Activated CD4-positive, alpha-beta T cell treated with anti-CD3 and anti-CD28 coated beads for 4 hours (primary cell): ENCODE measurements at places on chromosomes 7 and 10.

GRCh38 chr7:194252-195009 is 2.1 kb downstream of the FAM20C start:
- no peak for DNase-seq

GRCh38 chr7:12297283-12298108 is 86.4 kb downstream of the TMEM106B start:
- DNase-seq: no peak

- DNase-seq: no peak
Observed at GRCh38 chr10:20993389-20993788, 96.3 kb upstream of the NEBL start.

GRCh38 chr7:26136831-26137230 is 15.2 kb upstream of the NFE2L3 start:
- no peak for DNase-seq

GRCh38 chr10:113959383-113959760 is 84.3 kb upstream of the ADRB1 start:
- no peak for DNase-seq

DNA sequence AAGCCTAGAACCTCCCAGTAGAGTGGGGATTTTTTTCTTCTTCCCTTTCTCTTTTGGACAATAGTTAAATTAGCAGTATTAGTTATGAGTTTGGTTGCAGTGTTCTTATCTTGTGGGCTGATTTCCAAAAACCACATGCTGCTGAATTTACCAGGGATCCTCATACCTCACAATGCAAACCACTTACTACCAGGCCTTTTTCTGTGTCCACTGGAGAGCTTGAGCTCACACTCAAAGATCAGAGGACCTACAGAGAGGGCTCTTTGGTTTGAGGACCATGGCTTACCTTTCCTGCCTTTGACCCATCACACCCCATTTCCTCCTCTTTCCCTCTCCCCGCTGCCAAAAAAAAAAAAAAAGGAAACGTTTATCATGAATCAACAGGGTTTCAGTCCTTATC is 5.4 kb downstream of the OPN1SW start:
- DNase-seq: no peak

DNA sequence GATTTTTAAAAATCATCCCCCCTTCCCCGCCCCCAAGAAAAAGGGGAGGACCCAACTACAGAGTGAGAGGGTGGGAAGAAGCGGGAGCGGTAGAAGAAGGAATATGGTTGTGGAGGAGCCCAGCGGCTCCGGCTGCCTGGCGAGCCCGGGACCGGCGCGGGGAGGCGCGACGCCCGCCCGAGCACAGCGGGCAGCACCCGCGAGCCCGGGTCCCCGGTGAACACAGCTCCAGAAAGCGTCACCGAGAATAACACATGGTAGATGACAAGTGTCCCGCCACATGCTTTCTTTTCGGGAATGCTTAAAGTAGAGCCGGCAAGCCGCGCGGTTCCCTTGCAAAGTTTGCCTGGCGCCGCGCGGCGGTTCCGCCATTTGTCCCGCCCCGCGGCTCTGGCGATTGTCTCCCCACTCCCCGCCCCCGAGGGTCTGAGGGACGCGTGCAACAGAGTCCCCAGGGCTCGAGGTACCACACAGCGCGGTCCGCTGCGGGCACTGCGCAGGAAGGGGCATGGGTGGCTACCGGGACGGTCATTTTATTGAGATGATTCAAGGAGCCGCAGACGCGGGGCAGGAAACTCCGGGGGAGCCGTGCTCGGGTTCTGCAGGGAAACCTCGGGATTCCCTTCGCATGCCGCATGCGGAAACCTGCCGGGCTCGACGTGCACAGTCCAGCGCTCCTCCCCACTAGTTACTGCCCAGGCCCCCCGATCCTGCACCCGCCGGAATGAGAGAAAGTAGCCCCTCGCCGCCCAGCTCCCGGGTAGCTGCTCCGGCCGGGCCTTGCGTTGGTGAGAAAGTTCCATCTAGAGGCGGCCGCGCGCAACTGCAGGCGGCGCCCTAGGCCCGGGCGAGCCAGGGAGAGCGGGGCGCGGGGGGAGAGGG is 781 bp upstream of the GRM8 start:
- DNase-seq: peak; percentile 47

DNA sequence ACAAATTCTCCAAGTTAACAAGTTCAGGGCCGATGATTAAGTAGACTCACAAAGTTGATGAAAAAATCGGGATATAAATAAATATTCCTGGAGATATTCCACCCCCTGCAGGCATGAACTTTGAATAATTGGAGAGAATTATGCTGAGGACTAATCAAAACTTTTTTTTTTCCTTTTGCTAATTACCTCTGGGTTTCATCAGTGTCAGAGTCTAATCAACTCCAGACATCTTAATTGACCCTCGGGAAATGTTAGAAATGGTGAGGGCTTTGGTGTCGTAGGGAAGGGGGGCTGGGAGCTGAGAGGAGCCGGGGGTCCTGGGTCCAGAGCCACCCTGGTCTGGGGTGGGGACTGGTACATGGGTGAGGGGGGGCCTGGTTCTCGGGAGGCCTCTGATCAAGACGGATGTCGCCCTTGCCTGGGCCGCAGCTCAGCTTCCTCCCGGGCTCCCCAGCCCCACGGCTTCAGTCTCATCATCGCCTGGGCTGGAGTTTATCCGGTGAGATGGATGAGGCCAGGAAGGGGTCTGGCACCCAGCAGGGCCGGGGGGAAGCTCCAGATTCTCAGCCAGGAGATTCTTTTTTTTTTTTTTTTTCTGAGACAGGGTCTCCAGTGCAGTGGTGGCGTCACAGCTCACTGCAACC is 30.4 kb upstream of the ELFN1 start:
- DNase-seq: no peak

DNA sequence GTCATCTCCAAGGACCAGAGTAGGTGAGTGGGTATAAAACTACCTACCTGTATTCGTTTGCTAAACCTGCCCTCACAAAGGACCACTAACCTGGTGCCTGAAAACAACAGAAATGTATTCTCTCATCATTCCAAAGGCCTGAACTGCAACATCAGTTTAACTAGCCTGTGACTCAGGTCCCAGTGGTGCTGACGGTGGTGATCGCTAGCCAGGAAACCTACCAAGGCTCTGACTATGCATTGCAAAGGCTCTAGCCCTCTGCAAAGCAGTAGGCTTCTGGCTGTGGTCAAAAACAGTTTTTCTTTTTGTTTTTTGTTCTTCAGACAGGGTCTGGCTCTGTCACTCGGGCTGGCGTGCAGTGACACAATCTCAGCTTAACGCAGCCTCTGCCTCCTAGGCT is 107.5 kb downstream of the NPTX2 start:
- DNase-seq: no peak

DNA sequence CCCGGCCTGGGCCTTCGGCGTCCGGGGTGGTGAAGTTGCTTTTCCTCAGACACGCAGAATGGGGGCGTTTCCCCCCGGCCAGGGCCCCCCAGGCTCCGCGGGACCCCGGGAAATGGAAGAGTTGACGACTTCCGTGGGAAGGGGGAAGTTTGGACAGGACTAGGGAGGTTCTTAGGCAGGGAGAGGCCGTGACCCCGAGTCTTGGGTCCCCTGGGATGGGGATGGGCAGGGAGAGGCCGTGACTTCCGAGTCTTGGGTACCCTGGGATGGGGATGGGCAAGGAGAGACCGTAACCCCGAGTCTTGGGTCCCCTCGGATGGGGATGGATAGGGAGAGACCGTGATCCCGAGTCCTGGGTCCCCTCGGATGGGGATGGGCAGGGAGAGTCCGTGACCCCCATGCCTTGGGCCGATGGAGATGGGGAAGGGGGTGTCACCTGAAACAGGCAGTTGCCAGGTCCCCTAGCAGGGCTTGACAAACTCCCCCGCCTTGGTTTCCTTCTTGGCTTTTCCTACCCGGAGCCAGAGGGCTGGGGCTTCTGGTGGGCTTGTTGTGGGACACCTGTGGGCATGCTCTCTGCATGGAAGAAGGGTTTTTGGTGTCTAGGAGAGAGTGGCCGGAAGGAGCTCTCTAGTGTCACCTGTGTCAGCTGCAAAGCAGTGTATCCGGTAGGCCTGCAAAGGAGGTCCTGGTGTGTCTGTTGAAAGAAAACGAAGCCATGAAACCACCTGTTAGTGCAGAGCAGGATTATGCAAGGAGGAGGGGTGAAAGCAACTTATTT is 1.1 kb downstream of the TRRAP start:
- peak; percentile 60 for DNase-seq

DNA sequence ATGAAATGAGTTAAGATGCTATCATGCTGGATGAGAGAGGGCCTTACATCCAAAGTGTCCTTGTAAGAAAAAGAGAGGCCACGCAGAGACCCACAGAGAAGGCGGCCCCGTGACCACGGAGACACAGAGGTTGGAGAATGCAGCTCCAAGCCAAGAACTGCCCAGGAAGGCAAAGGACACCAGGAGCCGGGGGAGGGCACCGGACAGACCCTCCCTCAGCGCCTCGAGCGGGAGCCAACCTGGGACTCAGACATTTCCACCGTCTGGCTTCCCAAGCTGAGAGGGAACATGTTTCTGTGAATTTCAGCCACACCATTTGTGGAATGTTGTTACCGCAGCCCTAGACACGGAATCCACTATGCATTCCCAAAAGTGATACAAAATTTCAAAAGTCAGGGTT is 22.9 kb downstream of the TCERG1L start:
- no peak for DNase-seq
